ENCODE measurements at places on chromosomes 2 and 18.

GRCh38 chr2:100747996-100748615, 71.8 kb upstream of the NPAS2 start:
- DNase-seq = no peak

DNA sequence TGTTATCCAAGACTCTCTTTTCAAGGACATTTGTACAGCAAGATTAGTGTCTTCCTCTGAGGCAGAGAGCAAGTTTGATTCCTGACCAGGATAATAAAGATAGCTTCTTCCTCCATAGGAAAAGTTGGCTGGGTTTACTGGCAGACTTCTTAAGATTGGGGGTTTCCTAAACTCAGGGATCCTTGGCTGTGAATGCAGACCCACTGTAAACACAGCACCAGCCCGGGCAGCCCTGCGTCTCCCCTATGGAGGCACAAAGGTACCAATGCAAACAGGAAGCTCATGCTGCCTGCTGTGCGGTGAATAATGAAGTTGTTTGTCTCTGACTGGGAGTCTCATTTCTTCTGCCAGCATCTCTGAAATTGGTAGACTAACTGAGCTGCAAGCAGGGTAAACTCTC, 96.2 kb upstream of the ARHGAP28 start:
- no peak for DNase-seq

GRCh38 chr2:84731185-84731584, 149.7 kb downstream of the TRABD2A start:
- DNase-seq = no peak

DNA sequence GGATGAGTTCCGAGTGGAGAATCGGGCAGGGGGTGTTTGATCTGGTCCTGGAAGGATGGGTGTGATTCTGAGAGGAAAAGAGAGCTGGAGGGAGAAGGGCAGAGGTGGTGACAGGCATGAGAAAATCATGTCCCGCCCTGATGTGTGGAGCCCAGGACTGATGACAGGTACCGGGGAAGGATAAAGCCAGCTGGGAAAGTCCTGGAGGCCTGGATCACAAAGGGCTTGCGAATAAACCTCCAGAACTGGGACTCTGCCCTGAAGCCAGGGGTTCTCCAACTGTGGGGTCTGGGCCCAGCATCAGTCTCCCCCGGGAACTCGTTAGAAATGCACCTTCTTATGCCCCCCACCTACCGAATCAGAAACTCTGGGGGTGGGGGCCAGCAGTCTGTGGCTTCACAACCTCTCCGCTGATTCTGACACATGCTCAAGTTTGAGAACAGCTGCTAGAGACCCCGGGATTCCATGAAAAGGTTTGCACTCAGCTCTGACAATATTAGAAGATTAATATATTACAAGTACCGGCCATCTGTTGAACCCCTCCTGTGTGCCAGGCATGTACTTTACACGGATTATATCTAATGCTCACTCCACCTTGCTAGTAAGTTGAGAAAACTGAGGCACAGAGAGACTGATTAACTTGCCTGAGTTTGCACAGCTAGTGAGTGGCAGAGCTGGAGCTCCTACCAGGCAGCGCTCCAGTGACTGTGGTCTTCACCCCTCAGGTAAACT, 8.0 kb downstream of the TNFRSF11A start:
- no peak for DNase-seq

DNA sequence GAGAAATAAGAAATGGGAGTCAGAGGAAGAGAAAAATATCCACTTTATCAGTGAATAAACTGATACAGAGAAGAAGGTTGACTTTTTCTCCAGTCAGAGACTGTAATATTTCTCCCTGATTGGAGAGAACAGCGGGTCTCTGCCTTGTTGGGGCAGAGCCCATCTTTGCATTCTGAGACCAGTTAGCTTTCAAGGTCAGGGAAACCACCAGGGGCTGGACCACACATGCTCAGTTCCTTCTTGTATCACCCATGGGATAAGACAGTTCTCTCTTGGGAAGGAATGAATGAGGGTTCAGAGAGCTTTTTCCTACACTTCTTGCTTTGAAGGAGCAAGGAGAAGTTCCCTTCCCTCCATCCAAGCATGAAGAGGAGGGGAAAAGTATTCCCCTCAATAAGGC, 12.2 kb downstream of the GPATCH11 start:
- no peak for DNase-seq

DNA sequence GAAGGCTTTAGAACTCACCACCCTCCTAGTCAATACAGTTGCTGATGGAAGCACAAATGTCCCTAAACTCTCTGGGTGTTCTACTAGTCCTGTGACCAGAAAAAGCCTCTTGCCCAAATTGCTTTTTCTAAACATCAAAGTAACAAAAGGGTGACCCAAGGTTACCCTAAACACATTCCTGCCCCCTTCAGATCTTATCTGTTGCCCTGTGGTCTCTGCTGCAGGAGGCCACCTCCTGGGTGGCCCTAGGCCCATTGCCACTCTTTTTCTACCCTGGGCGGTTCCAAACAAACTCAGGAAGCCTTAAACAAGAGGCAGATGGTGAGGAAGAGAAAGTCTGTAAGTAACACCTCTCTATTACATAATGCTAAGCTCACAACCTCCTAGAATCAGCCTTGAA, 3.3 kb downstream of the RNF152 start:
- DNase-seq = no peak

DNA sequence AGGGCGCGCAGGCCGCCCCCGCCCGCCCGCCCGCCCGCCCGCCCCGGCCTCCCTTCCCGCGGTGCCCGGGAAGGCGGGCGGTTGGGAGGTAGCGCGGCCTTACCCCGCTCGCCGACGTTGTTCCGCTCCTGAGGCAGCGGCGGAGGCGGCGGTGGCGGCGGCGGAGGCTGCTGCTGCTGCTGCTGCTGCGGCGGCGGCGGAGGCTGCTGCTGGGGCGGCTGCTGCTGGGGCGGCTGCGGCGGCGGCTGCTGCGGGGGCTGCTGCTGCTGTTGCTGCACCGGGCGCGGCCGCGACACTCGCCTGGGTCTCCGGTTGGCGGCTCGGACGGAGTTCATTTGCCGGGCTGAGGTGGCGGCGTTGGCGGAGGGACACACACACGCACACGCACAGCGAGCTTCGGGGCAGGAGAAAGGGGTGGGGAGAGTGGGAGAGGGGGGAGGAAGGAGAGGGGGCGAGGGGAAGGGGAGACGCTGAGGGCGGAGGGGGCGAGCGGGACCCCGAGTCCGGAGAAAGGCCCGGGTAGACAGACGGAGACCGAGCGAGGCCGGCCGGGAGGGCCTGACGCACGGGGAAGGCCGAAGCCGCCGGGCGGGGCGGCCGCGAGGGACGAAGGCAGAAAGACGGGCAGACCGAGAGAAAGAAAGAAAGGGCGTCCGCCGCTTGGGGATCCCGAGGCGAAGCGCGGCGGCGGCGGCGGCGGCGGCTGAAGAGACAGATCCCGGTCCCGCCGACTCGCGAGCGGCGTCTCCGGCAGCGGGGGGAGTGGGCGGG, 727 bp downstream of the FBXO11 start:
- peak; percentile 79 for DNase-seq

- no peak for DNase-seq
Observed at GRCh38 chr2:55780697-55781096, 87.1 kb upstream of the PNPT1 start.

- DNase-seq = no peak
Observed at GRCh38 chr2:98463988-98464771, 19.5 kb downstream of the INPP4A start.

DNA sequence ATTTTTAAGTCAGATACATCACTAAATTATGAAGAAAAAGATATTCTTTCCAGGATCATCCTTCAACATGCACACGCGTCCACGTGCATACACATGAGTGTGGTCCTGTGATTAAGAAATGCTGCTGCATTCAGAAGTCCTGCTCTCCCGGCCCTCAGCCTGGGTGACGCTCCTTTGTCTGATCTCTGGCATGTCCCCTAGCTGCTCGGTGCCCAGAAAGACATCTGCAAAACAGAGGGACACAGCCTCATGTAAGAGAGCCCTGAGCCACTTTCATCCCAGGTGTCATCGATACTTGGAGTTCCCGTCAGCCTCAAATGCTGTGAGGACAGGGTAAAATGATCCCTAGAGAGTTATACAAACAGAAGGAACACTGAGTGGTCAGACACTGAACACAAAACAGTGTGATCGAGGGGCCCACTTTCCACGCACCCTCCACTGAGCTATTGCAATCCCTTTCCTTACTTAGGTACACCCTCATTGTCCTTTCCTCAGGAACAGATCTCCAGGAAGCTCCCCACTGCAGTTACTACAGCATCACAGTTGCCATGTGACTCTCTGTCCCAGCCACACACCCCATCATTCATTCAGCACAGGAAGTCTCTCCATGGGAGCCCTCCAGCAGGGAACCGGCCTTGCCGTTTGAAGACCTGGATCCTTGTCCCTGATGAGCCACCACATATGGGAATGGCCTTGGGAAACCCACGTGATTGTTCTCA, 32.1 kb downstream of the CRACDL start:
- no peak for DNase-seq

GRCh38 chr18:53489266-53489665, 735.2 kb downstream of the MBD2 start:
- no peak for DNase-seq

DNA sequence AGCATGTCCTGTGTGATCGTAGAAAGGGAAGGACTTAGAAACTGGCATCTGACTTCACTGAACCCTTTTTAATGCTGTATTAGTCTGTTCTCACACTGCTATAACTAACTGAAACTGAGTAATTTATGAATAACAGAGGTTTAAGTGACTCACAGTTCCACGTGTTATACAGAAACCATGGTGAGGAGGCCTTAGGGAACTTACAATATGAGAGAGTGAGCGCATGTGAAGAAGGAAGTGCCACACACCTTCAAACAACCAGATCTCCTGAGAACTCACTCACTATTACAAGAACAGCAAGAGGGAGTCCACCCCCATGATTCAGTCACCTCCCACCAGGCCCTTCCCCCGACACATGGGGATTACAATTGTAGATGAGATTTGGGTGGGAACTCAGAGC, 811.3 kb downstream of the CPS1 start:
- DNase-seq = no peak

DNA sequence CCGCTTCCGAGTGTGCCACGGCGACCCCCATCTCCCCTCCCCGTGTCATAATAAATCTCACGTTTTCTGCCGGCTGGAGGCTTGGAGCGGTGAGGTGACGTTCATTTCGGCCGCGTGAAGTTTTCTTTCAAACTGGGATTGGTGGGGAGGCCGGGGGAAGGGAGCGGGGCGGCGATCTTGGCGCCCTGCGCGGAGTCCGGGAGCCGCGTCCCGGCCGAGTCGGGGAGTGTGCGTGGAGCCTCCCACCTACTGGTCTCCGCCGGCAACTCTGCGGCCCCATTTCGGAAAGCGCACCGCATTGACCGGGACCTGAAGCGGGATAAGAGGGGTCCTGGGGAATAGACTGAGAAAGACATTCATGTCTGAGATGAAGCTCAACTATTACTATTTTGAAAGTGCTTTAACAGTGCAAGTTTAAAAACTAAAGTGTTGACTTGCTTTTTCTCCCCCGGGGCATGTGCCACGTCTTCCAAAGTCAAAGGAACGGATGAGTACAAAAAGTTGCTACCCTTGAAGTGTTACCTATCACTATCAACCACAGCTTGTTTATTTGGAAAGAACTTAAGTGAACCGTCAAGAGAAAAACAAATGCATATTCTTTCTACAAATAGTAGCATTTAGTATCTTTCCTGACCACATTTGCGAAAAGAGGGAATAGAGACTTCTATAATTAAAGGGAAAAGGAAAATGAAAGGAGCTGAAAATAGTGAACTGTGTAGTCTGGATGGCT, 818 bp upstream of the IKZF2 start:
- DNase-seq = peak; percentile 79

- DNase-seq = no peak
Observed at GRCh38 chr2:191845876-191846514, 893 bp downstream of the CAVIN2 start.

DNA sequence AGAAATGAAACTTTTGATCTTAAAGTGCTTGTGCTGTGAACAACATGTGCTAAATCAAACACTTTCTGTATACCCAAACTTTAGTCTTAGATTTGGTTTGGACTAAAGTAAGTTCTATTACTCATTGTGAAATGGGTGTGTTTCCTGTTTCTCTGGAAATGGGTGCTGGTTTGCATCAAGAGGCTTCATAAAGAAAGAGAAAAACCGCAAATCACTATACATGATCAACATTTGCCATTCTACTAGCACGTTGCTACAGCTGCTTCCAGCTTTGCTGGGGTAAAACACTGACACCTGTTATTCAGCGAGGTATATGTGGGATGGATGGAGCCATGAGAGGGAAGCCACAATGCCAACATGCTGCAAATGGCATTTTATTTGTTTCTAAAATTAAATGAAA, 547.0 kb upstream of the ACVR2A start:
- no peak for DNase-seq

DNA sequence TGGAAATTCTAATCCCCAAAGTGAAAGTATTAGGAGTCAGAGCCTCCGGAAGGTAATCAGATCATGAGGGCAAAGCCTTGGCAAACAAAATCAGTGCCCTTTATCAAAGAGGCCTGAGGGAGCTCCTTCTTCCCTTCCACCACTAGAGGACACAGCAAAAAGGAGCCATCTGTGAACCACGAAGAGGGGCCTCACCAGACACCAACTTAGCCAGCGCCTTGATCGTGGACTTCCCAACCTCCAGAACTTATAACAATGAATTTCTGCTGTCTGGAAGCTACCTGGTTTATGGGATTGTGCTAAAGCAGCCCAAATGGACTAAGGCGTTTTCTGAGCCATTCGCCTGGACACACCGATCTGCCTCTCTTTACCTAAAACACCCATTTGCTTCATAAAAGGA, 133.1 kb downstream of the EIPR1 start:
- no peak for DNase-seq

- peak; percentile 10 for DNase-seq
Observed at GRCh38 chr18:58770601-58771000, 94.1 kb upstream of the ZNF532 start.
